ENCODE measurements at places on chromosomes 7 and 10.
A peak's percentile ranks its signal among the peaks of the same experiment; 100 is the strongest.

DNA sequence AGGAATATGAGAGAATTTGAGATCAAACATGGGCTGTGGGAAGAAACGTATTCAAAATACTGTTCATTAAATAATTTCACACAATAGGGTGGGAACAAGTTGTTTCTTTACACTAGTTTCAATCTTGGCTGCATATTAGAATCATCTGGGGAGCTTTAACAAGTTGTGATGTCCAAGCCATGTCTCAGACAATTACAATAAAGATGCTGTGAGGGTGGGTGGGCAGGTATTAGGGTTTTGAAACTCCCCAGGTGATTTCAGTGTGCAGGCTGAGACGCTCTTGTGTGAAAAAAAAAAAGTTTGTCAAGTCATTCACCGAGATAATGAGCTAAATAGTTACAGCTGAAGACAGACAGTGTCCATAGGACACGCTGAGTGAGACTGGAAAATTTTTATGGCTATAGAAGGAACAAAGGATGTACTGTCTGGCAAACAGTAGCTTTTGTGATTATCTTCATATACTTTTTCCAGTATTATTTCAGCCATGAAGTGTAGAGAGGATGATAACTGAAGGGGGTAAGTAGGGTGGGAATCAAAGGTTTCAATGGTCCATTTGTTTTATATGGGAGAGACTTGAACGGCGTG lies 12.6 kb upstream of the LAMB4 start:
- no peak for DNase-seq

GRCh38 chr7:75644589-75644988 lies 94.2 kb downstream of the HIP1 start:
- DNase-seq, result no peak

- DNase-seq, result peak; percentile 82
Measured at GRCh38 chr7:31744294-31744874, 57.4 kb downstream of the PPP1R17 start.

GRCh38 chr10:127346604-127347003 lies 150.2 kb upstream of the INSYN2A start:
- DNase-seq, result no peak

DNA sequence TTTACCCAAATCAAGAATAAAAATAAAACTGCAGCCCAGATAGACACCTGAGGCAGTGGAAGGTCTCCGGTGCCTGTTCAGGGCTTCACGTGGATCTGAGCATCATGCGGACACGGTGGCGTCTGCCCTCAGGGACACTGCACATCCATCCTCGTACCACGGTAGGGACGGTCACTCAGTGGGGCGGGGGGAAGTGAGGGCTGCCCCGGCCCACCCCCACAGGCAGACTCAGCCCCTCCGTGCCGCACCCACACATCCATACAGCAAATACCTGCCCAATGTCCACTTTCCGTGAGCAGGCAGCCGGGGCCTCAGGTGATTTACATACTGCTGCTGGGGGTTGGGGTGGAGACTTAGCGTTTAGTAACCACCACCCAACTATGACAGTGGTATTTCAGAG lies 207.8 kb downstream of the DIP2C start:
- DNase-seq, result no peak

DNA sequence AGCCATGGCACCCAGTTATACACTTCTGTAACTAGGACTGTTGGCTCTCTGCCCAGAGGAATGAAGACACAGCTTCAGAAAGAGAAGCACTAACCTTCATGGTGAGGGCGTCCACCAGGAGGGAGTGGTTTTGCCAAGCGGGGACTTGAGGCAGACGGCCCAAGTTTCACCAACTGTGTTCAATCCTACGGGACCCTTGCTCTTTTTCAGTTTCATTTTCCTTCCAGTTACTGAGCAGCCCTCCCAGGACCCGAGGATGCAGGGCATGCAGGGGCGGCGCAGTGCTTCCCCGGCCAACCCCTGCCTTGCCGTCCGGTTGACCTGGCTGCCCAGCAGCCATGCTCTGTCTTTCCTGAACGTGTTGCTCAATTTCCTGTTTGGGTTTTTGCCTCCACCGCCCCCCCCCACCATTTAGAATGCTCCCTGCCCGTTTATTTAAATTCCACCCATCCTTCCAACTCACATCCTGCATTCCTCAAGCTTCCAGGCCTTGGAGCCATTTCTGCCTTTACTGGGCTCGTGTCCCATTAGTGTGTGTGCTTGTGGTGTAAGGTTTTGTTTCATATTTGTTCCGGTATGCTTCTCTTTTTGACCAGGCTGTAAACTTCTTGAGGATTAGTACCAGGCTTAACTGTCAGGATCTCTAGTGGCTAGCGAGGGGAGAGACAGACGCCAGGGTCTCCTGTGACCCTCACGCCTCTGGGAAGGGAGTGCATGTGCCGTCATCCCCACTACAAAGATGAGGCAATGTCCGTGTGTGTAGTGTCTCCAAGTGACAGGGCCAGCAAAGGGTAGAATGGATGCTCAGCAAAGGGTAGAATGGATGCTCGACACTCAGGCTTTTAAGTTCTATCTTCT lies 31.6 kb downstream of the IL15RA start:
- no peak for DNase-seq

DNA sequence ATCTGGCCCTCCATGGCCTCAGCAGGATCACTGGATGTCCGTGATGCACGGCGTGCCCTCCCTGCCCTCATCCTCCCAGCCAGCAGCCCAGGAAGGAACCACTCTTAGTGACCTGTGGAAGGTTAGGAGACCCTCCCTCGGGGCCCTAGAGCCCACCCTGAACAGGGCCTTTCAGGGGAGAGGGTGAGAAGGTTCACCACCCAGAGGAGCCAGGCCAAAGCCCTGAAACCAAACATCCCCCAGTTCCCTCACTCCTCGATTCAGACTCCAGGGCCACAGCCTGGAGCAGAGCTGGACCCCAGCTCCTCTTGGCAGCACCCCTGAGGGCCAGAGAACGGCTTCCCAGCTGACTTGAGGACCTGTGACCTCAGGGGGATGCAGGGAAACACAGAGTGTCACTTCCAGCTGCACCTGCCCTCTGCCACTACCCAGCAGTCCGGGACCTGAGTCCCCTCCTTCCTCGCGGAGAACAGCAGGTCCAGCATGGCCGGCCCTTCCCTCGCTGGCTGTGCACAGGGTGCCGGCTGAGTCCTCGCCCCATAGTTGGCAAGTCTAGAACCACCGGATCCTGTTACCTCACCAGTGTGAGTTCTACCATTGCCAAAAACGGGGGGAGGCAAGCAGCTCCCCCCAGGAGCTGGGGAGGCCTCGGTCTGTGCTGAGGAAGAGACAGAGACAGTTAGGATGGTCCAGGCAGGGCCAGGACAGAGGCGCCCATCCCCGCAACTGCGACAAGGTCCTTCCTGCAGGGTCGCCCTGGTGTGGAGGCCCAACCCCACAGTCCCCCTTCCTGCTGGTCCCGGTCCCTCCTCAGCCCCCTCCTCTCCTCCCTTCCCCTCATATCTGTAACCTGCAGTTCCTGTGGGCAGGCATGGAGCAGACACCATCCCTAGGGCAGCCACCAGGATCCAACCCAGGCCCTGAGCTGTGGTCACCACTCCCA lies 158.6 kb downstream of the NRF1 start:
- DNase-seq, result no peak

- DNase-seq, result no peak
Measured at GRCh38 chr7:133434246-133434865, 181.5 kb downstream of the EXOC4 start.

DNA sequence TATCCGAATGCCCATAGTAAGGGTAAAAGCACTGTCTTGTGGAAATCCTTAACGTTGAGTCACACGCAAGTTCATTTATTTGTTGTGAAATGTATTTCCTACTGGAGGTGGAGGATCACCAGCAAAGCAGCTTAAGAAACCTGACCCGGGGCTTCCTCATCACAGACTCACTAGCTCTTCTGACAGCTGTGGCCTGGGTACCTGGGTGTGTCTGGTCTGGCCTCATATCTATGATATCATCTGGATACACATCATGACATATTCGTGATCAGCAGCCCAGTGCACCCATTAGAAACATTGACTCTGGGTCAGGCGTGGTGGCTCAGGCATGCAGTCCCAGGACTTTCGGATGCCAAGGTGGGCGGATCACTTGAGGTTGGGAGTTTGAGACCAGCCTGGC lies 8.8 kb downstream of the DRGX start:
- no peak for DNase-seq

GRCh38 chr7:1679326-1679965 lies 9.4 kb downstream of the ELFN1 start:
- DNase-seq, result no peak

DNA sequence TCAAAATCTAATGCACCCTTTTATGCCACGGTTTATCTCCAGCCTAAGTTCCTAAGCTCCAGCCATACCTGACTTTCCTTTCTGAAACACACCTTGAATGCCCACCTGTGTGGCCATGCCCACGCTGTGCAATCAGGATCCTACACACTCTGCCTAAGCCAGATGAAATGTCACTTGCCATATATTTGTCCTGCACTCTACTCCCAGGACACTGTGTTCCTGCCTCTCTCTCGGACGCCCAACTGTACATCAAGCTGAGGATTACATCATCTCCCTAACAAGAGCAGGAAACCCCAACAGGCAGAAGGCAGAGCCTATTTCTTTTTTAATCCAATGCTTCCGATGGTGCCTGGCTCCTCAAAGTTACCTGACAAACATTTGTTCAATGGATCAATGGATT lies 214.6 kb downstream of the SFMBT2 start:
- DNase-seq, result no peak

DNA sequence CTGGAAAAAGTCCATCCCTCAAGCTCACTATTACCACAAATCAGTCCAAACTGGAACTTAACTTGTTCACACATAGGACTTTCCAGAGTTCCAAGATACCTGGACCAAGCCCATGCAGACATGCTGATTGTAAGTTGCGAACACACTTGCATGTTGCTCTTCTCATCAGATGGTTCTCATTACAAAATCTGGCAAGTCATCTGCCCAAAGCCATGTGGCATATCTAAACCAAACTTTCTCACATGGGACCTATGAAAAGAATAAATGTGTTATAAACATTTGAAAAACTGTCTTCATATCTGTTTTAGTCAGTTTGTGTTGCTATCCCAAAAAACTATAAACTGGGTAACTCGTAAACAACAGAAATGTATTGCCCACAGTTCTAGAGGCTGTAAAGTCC lies 58.8 kb upstream of the MKLN1 start:
- no peak for DNase-seq

DNA sequence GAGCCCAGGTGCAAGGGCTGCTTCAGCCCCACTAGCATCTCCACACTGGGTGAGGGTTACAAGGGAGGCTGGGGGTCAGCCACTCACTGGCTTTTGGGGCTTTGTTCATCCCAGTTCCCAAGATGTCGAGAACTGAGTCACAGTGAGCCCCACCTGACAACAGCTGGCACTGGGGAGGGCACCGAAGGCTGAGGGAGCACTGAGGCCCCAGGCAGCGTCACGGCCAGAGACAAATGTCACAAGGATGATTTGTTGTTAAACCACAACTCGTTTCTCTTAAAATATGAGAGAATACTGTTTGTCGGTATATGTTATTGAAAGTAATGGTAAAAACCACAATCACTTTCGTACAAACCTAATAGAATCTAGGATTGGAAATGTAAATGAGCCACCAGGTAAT lies 219.9 kb downstream of the CELF2 start:
- no peak for DNase-seq

- no peak for DNase-seq
Measured at GRCh38 chr10:75508239-75508813, 76.9 kb downstream of the LRMDA start.

- DNase-seq, result peak; percentile 39
Measured at GRCh38 chr7:121329191-121330052, 622 bp downstream of the WNT16 start.

GRCh38 chr7:74479066-74479781 lies 25.5 kb downstream of the GTF2IRD1 start:
- peak; percentile 91 for DNase-seq

DNA sequence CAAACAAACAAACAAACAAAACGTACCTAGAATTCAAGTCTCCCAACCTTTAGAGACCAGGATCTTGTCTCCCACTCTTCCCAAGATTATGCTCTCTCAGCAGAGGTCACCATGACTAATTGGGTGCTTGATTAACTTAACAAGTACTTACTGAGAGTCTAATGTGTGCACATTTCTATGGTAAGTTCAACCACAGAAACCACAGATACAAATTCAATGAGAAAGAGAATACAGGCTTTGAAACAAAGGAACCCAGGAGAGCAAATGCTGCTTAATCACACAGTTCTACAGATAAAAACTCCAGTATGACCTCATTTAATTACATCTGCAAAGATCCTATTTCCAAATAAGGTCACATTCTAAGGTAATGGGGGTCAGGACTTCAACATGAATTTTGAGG lies 142.8 kb downstream of the DNAJC1 start:
- DNase-seq, result no peak

GRCh38 chr10:50464004-50464409 lies 159.7 kb downstream of the SGMS1 start:
- DNase-seq, result no peak

- DNase-seq, result no peak
Measured at GRCh38 chr7:30303312-30304039, 19.1 kb downstream of the ZNRF2 start.

DNA sequence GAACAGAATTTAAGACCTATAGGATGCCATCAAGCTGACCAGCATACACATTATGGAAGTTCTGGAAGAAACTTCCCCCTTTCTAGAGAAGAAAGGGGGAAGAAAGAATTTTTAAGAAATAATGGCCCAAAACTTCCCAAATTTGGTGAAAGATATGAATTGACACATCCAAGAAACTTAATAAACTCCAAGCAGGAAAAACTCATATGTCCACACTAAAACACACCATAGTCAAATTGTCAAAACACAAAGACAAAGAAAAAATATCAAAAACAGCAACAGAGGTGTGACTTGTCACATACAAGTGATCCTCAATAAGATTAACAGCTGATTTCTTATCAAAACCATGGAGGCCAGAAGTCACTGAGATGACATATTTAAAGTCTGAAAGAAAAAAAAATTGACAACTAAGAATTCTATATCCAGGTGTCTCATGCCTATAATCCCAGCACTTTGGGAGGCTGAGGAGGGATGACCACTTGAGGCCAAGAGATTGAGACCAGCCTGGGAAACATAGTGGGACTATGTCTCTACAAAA lies 52.4 kb downstream of the CFAP70 start:
- DNase-seq, result no peak

DNA sequence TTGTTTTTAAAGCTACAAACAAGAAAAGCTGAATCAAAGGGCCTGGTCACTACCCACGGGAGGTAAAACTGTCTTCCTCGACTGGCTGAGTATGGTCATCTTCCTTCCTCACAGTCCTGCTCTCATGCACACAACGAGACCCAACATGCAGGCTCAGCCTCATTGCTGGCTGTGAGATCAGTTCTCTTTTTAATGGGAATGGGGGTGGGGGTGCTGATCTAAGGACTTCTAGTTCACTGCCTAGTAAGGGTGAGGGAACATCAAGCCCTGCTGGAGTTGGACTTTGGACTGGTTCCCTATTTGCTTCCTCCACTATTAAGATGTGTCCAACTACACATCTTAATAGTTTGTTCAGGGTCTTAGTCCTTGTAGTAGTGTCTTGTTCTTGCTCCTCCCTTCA lies 48.2 kb downstream of the ABCB4 start:
- no peak for DNase-seq

DNA sequence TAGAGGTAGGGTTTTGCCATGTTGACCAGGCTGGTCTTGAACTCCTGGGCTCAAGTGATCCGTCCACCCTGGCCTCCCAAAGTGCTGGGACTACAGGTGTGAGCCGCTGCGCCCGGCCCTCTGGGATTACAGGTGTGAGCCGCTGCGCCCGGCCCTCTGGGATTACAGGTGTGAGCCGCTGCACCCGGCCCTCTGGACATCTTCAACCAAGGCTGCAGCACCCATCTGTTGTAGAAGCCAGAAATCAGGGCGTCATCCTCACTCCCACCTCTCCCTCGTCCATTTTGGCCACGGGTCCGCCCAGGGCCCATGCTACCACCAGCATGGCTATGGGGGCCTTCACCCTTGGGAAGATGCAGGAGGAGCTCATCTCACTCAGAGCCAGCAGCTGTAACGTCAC lies 38.5 kb upstream of the EBF3 start:
- no peak for DNase-seq
